Amniotic epithelial cell (primary cell): ENCODE measurements at places on chromosomes 3 and 15.

GRCh38 chr3:37139567-37140052 is 34.8 kb downstream of the LRRFIP2 start:
- DNase-seq, result no peak

- no peak for DNase-seq
Measured at GRCh38 chr3:45017821-45018220, 8.3 kb upstream of the CLEC3B start.

DNA sequence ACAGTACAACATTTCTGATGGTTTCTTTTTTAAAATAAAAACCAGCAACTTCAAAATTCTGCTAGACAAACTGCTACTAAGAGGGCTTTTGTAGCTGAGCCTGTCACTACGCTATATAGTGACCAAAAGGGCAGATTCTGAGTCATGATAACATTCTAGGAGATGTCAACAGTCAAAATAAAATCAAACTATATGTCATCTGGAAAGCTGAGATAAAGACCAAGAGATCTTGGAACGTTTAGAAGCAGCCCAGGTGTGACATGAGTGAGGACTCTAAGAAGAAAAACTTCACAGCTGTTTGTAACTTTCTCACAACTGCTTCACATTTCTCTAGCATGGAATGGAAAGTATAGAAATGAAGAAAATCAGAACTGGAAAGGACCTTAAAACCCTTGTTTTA is 84.6 kb downstream of the FILIP1L start:
- no peak for DNase-seq

GRCh38 chr3:121660356-121661171 is at the start of gene HCLS1:
HCLS1 (minus strand) TSS chr3:121660903; CDS start chr3:121658347, 2,556 bp downstream.
- DNase-seq, result no peak

DNA sequence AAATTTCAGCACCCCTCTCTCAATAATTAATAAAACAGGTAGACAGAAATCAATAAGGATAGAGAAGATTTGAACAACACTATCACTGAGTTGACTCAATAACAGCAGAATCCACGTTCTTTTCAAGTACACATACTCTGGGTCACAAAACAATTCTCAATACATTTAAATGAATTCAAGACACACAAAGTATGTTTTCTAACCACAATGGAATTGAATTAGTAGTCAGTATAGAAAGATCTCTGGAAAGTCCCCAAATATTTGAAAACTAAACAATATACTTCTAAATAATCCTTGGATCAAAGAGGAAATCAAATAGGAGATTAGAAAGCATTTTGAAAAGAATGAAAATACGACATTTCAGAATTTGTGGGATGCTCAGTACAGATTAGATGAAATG is 40.0 kb downstream of the TKT start:
- no peak for DNase-seq

GRCh38 chr3:195522254-195523023 is 20.7 kb downstream of the PPP1R2 start:
- DNase-seq, result peak; percentile 24

DNA sequence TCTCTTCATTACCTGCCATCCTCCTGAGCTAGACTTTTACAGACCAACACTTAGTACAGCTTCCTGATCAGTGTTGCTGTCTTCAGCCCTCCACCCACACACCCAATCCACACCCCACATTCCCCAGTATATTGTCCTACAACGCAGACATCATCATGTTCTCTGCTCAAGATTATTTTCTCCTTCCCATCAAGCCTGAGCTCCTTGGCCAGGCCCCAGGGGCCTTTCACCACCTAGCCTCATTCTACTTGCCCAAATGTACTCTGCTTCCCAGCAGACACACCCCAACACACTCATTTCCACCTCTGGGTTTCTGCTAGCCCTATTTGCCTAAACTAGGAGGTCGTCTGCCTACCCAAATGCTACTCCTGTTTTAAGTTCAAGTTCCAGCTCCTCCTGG is 37.0 kb downstream of the DAPK2 start:
- DNase-seq, result no peak

DNA sequence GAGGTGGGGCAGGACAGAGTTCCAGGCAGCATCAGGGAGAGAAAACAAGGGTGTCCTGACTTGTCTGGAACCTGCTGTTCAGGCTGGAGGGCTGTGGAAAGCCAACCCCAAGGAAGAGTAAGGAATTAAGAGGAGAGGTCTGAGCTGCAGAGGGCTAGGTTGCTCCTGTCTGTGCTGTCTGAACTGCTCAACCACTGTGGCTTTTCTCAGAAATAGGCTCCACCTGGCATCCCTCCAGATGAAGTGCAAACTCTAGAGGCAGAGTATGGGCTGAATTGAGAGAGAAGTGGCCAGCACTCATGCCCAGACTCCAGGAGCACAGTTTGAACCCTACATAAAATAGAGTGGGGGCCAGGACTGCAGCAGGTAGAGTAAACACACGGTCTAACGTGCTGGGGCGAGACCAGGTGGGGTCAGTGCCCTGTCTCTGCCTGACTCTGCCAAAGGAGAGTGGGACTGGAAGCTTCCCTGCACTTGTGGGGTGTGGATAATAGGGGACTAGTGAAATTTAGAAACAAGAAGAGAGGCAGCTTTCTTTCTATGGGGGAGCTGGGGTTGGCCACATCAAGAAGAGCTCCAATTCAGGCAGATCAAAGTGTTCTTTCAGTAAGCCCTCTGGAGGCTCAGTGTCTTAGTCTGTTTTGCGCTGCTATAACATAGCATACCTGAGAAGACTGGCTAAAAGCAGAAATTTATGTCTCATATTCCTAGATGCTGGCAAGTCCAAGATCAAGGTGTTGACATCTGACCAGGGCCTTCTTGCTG is 28.0 kb upstream of the MNS1 start:
- DNase-seq, result no peak

- no peak for DNase-seq
Measured at GRCh38 chr3:36319680-36320079, 60.6 kb upstream of the STAC start.

DNA sequence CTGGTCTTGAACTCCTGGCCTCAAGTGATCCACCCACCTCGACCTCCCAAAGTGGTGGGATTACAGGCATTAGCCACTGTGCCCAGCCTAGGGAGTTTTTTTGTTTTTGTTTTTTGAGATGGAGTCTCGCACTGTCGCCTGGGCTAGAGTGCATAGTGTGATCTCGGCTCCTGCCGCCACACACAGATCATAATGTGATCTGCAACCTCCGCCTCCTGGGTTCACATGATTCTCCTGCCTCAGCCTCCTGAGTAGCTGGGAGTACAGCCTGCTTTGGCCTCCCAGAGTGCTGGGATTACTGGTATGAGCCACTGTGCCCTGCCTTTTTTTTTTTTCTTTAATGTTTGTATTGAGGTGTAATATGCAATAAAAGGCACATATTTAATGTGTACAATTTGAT is 78.2 kb downstream of the SMAD3 start:
- no peak for DNase-seq

DNA sequence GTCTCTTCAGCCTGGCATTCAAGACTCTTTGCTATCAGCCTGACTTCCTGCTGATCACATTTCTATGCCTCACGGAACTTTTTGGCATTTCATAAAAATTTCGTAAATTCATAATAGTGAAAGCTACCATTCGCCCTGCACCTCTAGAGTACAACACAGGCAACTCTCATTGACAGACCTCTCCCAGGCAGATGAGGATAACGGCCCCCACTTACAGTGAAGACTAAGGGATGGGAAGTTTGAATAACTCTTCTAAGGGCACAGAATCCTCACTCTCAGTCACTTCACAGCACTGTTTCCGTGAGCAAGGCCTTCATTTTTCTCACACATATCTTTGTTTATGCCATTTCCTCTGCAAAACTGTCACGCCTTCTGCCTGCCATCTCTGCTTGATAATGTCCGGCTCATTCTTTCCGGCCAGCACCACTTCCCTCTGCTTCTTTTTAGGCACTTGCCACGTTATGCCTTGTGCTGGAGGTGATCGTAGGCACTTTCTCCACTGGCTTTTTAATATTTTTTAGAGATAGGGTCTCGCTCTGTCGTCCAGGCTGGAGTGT is 224.1 kb upstream of the HES1 start:
- DNase-seq, result no peak

DNA sequence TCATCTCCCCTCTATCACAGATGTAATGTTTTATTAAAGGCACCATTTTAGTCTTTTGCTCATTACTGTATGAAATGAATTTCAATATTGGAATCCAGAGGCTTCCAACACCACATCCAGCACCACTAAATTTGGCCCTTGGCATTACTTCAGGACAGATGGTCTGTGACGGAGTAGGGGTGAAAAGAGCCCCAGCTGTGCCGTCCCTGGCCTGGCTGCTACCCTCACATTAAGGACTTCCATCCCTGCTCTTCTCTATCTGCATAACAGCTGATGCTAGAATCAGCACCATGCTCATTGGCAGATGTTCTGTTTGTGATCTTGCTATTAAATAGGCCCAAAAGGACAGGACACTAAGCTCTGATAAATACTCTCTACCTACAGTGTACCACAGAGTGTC is 152.9 kb downstream of the IL1RAP start:
- no peak for DNase-seq

- peak; percentile 34 for DNase-seq
Measured at GRCh38 chr3:86563400-86563970, 427.5 kb downstream of the VGLL3 start.

DNA sequence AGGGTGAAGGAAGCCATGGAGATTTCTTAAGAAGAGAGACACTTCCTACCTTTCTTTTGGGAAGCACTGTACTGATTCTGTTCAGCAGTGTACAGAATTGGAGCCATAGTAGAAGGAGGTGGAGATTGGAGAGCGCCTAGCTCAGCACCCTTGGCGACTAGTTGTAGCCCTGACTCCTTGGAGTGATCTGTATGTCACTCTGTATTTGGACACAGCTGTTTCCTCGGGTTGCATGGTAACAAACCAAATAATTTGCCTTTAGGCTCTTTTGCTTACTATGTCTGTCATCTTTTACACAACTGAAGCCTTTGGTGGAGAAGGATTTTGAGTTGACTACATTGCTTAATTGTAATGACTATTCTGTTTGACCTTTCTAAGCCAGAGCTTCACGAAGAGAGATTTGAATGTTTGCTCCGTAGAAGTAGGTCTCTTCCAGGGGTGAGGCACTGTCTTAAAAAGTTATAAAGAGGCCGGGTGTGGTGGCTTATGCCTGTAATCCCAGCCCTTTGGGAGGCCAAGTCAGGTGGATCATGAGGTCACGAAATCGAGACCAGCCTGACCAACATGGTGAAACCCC is 77.1 kb downstream of the AKAP13 start:
- no peak for DNase-seq

DNA sequence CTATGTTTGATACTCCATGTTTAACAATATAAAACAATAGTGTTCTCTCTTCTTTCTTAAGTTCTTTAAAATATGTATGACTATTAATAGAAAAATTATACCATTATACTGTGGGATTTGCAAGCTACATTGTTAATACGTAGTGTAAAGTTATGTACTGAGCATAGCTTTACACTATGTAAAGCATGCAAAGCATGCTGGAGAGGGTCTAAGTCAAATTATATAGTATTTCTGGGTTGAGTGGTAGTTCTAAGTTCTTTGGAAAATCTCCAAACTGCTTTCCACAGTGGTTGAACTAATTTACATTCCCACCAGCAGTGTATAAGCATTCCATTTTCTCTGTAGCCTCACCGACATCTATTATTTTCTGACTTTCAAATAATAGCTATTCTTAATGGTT is 253.0 kb downstream of the RAP2B start:
- DNase-seq, result no peak

GRCh38 chr15:99682455-99682854 is 50.8 kb downstream of the LYSMD4 start:
- DNase-seq, result peak; percentile 81

DNA sequence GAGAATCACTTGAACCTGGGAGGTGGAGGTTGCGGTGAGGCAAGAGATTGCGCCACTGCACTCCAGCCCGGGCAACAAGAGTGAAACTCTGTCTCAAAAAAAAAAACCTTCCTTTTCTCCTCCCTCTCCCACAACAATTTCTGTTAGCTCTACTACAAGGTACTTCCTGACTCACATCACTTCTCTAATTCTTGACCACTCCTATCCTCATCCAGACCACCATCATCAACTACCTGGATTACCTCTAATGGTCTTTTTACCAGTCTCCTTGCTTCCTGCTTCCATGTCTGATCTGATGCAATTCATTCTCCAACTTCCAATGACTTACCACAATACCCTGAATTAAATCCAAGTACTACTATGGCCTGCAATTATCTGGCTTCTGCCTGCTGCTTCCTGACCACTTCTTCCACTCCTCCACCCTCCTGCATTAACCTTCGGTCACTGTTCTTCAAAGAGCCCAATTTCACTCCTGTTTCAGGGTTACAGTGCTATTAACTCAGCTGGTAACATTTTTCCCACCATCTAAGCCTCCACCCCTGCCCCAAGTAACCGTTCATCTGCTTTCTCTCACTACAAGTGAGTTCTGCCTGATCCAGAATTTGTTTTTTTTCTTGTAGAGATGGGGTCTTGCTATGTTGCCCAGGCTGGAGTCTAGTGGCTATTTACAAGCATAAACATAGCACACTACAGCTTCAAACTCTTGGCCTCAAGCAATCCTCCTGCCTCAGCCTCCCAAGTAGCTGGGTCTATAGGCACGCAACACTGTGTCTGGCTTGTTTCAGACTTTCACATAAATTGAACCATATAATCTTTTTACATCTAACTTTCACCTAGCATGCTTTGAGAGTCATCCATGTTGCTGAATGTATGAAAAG is 27.8 kb downstream of the DCAF1 start:
- DNase-seq, result peak; percentile 63

DNA sequence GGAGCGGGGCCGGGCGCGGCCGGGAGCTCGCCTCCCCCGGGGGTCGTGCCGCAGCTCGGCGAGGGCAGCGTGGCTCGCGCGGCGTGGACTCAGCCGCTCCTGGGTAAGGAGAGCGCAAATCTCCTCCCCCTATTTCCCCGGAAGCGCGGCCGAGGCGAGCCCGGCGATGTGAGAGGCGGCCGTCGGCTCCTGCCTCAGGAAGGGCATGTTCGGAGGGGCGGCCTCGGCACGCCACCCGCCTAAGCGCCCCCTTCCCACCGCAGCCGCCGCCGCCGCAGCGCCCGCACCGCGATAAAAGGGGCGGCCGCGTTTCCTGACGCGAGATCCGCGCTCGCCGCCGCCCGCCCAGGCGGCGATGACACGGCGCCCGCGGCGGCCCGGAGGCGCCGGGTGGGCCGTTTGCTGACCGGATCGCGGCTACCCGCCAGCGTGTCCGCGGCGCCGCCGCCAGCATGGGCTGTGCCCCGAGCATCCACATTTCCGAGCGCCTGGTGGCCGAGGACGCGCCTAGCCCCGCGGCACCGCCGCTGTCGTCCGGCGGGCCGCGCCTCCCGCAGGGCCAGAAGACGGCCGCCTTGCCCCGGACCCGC is at the start of gene PDE8A:
Gene PDE8A (plus strand): TSS at position 146 of the 590 bp plus-strand sequence. CDS start 307 bp downstream, at position 453.
- peak; percentile 43 for DNase-seq

- no peak for DNase-seq
Measured at GRCh38 chr3:53531749-53532148, 37.3 kb downstream of the CACNA1D start.
